ENCODE measurements at places on chromosomes 6 and 20. TPM values are rescaled to one million over a fixed set of nuclear protein-coding genes. Genes with fewer than 3 reads are reported as not detected.

DNA sequence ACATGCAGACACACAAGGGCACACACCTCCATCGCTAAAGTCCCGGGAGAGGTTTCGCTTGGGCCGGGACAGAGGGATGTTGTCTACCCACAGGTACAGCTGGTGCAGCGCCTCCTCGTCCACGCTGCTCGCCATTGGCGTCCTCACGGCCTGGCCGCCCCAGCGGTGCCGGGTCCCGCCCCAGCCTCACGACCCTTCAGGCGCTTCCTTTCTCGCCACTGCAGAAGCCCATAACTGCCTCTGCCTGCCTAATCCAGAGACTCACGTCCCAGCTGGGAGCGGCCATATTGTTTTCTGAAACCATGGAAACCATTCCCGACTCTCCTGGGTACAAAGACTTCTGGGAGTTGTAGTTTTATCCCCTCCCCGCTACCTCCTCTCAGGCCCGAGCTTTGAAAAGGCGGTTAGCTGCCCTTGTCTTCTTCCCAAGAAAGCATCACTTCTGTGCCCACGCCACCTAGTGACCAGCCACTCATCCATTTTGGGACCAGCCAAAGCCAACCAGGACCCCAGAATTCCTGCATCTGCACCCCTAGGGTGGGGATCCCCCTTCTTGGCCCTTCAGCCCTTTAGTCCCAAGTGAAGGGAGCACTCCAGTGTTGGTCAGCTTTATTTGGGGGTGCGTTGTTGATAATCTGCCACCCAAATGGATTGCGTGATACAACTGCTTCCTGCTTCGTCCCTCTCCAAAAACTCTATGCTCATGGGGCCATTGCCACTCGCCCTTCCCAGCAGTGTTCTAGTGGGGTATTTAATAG lies at the start of gene SPEF1:
TSS of gene SPEF1 (minus strand) at position 296 of the 758 bp plus-strand sequence. CDS start at position 135, 161 bp downstream.
- peak; percentile 90 for DNase-seq

GRCh38 chr6:20703049-20703448 lies 168.8 kb downstream of the CDKAL1 start:
- no peak for DNase-seq

- DNase-seq = peak; percentile 7
Observed at GRCh38 chr6:3297006-3297405, 38.3 kb downstream of the PSMG4 start.

GRCh38 chr6:54361188-54361587 lies 52.9 kb downstream of the TINAG start:
- DNase-seq = no peak

DNA sequence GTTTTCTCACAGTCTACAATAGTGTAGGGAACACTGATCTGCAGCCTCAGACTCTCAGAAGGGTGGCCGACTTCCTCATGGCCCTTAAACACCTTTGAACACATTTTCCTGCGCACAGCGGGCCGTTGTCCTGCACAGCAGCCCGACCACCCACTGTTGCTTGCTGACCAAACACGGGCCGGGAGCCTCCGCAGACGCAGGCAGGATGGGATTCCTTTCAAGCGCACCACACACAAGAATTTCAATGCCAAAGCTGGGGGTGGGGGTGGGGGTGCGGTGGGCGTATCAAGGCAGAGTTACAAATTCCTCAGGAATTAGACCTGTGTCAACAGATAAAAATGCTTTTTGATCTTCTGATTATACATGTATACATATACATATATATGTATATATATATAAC lies 74.5 kb downstream of the HUS1B start:
- no peak for DNase-seq

The RNF182 gene
- total RNA-seq = 0.34 TPM

The POLR3F gene
- total RNA-seq = 2.8 TPM

DNA sequence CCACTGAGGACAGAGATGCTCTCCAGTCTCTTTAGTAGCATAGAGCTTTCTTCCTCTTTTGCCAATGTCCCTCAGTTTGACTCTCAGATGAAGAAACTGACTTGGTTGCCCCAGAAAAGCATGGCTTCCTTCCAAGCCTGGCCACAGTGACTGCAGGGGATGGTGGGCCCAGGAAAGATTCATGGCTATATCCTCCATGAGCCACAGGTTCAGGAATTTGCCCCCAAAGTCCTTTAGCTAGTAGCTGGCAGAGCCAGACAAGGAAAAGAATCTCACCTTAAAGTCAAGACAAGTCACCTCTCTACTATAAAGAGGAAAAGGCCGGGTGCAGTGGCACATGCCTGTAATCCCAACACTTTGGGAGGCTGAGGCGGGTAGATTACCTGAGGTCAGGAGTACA lies 43.4 kb downstream of the TRAM2 start:
- no peak for DNase-seq

- no peak for DNase-seq
Observed at GRCh38 chr6:169950558-169950957, 199.1 kb downstream of the ERMARD start.

GRCh38 chr6:104229057-104229456 lies 630.7 kb downstream of the HACE1 start:
- DNase-seq = no peak

GRCh38 chr6:33878562-33878961 lies 74.8 kb upstream of the MLN start:
- no peak for DNase-seq

DNA sequence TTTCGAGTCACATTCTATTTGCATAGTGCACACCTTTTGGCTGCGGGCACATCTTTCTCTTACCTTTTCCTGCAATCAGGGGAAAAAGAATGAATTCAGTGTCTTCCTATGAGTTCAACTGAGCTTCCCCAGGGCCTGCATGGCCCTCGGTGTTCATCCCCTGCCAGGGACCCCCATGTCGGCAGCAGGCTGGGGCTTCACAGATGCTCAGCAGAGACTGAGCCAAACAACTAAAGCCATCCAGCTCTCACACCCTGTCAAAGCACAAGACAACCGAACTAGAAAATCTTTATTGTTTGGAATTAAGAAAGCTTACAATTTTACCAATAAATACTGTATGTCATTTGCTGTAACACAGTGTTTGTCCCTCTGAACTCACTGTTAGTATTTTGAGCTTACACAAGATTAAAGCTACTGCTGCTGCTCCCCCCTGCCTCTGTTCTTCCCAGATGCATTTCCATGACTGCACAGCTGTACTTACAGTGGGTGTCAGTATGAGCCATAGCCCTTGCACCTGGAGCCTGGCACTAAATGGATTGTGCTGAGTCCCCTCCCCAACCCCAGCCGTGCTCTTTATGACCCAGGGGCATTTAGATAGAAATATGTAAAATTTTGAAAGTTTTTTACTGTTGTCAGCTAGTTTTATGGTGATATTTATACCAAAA lies 205.8 kb downstream of the TMEM242 start:
- no peak for DNase-seq

DNA sequence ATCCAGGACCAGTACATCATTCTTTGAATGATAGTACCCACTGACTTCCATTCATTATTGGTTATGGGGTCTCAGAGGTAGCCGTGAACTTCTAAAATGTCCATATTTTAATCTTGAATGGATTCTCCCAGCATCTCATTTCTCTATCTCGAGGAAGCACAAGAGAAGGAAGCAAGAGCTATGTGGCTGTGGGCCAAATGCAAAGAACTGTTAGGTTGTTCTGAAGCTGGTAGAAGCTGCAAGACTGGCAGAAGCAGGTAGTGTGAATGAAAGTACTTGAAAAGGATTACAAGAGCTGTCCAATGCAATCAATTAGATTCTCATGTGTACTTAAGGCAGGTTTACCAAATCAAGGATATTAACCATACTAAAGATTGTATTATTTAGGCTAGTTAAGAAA lies 1131.8 kb downstream of the GRIK2 start:
- no peak for DNase-seq

The PRND gene
- total RNA-seq = 1.0 TPM

DNA sequence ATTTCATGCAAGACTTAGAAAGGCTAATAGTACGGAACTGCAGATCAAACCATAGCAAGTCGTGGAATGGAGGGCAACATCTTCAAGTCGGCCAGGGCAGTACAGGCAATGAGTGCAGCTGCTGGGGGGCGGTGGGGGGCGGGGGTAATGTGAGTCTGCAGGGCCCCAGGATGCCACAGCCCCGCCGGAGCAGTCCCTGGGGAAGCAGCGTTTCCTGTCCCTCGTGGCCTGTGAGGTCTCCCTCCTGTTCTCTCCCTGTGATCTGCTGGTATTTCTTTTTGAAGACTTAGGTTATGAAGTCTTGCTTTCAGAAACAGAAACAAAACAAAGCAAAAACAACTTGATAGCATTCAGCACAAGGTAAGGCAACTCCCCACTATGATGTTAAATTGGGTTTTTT lies 351.9 kb downstream of the FOXA2 start:
- DNase-seq = no peak

DNA sequence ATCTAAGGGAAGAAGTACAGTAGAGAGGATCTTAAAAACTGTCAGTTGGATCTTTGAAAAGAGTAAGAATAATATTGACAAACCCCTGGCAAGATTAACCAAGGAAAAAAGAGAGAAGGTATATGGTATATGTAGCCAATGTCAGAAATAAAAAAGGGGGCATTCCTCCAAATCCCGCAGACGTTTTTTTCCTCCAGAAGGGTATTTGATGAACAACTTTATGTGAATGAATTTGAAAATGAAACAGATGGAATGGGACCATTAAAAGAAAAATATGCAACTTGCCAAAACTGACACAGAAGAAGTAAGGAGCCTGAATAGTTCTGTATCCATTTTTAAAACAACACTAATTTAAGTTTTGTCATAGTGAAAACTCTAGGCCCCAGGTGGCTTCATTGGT lies 35.7 kb downstream of the GFRA4 start:
- no peak for DNase-seq

The GPLD1 gene
- total RNA-seq = under 0.01 TPM

- no peak for DNase-seq
Observed at GRCh38 chr20:43560974-43561373, 2.1 kb downstream of the SGK2 start.

GRCh38 chr6:52654007-52654406 lies 16.9 kb upstream of the TMEM14A start:
- DNase-seq = no peak

DNA sequence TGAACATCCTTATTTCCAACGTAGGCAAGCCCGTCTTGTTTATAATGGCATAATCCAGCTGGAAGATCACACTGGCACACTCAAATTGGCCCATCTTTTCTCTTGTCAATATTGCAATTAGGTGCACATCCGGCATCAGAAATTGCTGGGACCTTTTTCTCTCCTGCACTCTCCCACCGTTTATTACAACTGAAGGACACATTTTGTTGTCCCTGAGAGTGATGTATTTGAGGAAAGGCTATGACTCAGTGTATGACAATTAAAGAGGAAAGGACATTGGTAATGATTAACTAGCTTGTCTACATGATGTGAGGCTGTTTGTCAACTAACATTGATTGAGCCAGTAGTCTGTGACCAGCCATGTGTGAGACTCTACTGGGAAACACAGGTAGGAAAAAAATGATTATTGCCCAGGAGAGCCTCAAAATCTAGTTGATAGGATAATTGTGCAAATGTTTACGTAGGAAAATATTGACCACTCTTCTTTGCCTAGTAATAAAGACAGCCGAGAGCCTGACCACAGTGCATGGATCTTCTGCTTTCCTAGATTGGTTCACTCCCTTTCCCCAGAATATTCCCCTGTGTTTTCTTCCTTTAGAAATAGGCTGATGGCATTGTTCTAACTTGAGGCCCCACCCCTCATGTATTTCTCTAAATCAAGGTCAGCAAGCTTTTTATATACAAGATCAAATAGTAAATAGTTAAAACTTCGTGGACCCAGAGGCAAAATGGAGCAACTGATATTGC lies 230.0 kb upstream of the BTBD3 start:
- DNase-seq = no peak

The GABBR1 gene
- 54.5 TPM for total RNA-seq

The OXT gene
- total RNA-seq = not detected

The RAET1G gene
- total RNA-seq = not detected

The HAO1 gene
- not detected for total RNA-seq

- no peak for DNase-seq
Observed at GRCh38 chr20:43293068-43293786, 103.5 kb upstream of the PTPRT start.

The CENPW gene
- 13.4 TPM for total RNA-seq

DNA sequence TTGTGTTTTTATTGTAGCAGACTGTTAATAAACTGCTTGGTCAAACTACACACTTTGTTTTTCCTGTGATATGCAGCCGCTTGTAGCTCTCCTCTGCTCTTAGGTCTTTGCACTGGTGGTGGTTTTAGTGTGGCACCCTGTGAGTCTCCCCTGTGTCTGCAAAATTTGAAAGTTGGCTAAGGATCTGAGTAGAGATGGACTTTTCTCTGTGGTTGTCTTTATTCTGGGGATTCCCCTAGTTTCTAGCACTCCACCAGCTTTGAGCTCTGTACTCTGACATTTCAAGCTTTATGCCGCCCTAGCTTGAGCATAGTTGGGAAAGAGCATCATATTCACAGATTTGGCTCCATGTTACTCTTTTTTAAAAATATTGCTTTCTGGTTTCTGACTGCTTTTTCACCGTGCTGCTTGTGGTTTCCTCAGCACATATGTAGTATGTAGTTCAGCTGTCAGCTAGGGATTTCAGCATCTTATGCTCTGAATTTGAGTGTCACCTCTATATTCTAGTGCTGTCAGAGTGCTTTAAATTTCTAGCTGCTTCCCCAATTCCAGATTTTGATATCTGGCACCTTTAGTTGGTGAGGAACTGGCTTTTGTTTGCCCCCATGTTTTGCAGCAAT lies 25.4 kb downstream of the CDYL start:
- no peak for DNase-seq

The USP49 gene
- 2.3 TPM for total RNA-seq

DNA sequence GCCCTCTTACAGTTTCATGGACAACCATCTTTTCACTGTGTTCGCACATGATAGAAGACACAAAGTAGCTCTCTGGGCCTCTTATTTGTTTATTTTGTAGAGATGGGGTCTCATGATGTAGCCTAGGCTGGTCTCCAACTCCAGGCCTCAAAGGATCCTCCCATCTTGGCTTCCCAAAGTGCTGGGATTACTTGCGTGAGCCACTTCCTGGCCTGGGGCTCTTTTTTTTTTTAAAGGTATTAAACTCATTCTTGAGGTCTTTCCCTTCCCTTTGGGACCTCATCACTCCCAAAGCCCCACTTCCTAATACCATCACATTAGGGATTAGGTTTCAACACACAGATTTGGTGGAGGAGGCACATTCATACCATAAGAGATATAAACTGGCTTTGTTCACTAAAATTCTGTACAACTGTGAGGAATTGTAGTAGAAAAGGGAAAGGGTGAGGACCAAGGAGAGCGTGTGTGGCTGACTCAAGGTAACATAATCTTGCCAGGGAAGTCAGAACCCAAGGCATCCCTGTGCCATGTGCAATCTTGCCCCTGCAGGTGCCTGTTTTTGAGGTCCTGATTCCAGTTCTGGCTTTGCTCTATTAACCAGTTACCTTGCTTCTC lies 45.5 kb downstream of the EIF2S2 start:
- no peak for DNase-seq

The TTLL9 gene
- total RNA-seq = 2.9 TPM

- no peak for DNase-seq
Observed at GRCh38 chr20:58470336-58471192, 44.6 kb downstream of the APCDD1L start.

Data from uterus (tissue), 4 donors.